ENCODE measurements at places on chromosomes 12 and 14. TPM values are rescaled to one million over a fixed set of nuclear protein-coding genes. Genes with fewer than 3 reads are reported as not detected.
A peak's percentile ranks its signal among the peaks of the same experiment; 100 is the strongest.

GRCh38 chr12:93429448-93429847 lies 12.3 kb downstream of the UBE2N start:
- H3K4me1 ChIP-seq, result peaks cover 11% of the 10 kb centered on the region
- no peaks in the 10 kb centered on the region for H3K36me3 ChIP-seq
- no peak for DNase-seq
- no peak overlapping the region for H3K27ac ChIP-seq

Gene CLEC2A
- not detected for polyA plus RNA-seq

Gene KRT86
- polyA plus RNA-seq, result 3.2 TPM

Gene TMEM52B
- 0.05 TPM for polyA plus RNA-seq

Gene DHRS2
- polyA plus RNA-seq, result not detected

Gene RAB21
- polyA plus RNA-seq, result 31.6 TPM

DNA sequence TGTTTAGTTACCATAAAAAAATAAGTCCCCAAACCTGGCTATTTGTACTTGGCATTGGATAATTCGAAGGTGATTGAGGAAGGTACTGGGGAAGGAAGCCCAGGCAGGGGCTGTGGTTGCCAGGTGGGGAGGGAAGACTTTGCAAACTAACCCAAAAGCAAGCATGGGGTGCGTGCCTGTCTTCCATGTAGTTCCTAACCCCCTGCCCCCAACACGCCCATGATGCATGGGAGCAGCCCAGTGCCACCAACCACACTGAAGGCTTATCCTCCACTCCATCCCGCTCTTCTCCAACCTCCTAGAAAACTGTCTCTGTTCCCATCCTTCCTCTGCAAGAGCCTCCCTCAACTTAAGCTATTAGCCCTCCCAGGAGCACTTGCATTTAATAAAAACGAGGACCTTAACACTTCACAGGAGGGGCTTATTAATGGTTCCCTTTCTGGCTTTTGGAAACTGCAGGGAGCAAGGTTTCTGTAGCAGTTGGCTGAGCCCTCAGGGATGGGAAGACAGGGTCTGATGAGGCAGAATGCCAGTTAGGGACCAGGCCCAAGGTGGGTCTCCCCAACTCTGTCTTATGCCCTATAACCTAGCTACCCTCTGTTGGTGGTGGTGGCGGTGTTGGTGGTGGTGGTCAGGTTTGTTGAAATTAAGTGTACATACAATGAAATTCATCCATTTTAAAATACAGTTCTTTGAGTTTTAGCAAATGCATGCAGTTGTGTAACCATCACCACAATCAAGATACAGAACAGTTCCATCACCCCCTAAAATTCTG lies 96.0 kb downstream of the ZFP36L1 start:
- H3K4me1 ChIP-seq, result no peaks in the 10 kb centered on the region
- no peaks in the 10 kb centered on the region for H3K36me3 ChIP-seq
- no peak overlapping the region for H3K27ac ChIP-seq
- H3K4me3 ChIP-seq, result no peak overlapping the region
- peak; percentile 37 for DNase-seq
- no peaks in the 10 kb centered on the region for H3K27me3 ChIP-seq

DNA sequence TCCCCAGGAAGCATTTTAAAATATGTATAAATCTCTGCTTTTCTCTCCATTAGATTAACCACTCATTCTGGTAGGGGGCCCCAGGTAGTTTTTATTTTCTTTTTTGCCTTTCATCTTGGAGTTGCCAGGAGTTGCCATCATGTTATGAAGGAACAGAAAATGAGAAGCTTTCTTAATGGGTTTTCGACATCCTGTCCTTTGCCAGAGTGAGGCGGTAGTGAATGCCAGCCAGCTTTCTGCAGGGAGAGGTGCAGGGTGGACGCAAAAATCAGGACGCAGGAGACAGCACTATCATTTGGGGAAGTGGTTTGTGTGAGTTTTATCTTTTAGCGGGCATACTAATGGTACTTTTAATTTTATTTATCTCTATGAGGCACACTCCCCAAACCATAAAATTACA lies 1.7 kb downstream of the RASSF8 start:
- no peak for DNase-seq
- no peaks in the 10 kb centered on the region for H3K4me1 ChIP-seq
- peak overlapping the region; percentile 84 for H3K4me3 ChIP-seq

Gene TOGARAM1
- 6.1 TPM for polyA plus RNA-seq

GRCh38 chr14:101098177-101098576 lies 194.7 kb upstream of the RTL1 start:
- no peaks in the 10 kb centered on the region for H3K4me1 ChIP-seq
- no peak overlapping the region for H3K4me3 ChIP-seq
- H3K27me3 ChIP-seq, result no peaks in the 10 kb centered on the region
- no peak for DNase-seq
- no peak overlapping the region for H3K27ac ChIP-seq
- H3K36me3 ChIP-seq, result no peaks in the 10 kb centered on the region

DNA sequence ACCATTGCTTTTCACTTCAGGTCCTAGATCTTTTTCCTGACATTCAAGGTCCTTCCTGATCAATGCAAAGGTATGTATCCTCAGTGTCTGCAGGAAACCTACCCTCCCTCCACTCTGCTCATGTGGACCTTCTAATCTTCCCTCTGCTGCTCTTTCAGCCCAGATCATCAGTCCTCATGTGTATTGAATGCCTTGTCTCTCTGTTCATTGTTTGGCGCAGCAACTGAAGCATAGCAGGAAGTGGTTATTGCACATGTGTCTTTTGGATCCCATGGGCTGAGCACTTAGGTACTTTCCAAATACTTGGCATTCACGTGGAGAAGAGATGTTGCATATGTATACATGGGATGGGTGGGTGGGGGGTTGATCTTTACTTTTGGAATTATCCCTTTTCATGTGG lies 4.3 kb upstream of the NIN start:
- H3K36me3 ChIP-seq, result no peaks in the 10 kb centered on the region
- no peaks in the 10 kb centered on the region for H3K27me3 ChIP-seq
- no peak for DNase-seq
- no peak overlapping the region for H3K27ac ChIP-seq
- H3K4me1 ChIP-seq, result no peaks in the 10 kb centered on the region
- no peak overlapping the region for H3K4me3 ChIP-seq

Gene DAAM1
- polyA plus RNA-seq, result 10.4 TPM

DNA sequence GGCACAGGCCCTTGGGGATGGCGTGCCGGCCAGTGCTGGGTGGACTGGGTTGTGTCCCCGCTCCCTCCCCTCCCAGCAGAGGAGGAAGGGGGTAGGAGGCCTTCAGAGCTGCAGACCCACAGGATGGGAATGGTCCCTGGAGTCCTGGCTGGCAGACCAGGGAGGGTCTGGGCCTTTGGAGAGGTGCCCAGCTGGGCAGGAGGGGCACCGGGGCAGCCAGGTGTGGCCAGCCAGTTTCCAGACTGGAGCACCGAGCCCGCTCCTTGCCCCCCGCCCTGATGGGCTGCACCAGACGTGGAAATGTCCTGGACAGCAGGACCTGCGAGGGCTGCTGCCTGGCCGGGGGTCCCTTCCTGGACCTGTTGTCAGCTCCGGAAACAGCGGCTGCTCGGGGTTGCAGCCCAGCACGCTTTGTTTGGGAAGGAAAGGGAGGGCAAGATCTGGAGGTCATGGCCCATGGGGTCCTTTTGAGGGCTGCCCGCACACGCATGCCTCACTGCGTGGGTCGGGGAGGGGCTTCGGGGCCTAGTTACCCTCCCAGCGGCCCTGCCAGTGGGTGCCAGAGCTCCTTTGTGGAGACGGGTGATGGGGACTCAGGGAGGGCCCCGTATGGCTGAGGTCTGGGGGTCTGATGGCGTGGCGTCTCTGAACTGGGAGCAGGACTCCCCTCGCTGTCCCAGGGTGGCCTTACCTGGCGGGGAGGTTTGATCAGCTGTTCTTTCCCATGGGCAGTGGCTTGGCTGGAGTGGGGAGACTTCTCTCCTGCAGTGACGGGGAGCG lies 9.1 kb downstream of the KIF26A start:
- H3K27me3 ChIP-seq, result no peaks in the 10 kb centered on the region
- H3K4me3 ChIP-seq, result no peak overlapping the region

Gene GNB3
- polyA plus RNA-seq, result 32.9 TPM

DNA sequence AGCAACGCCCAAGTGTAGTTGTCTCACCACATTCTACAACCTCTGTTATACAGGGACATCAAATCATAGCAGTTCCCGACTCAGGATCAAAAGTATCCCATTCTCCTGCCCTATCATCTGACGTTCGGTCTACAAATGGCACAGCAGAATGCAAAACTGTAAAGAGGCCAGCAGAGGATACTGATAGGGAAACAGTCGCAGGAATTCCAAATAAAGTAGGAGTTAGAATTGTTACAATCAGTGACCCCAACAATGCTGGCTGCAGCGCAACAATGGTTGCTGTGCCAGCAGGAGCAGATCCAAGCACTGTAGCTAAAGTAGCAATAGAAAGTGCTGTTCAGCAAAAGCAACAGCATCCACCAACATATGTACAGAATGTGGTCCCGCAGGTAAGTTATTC lies 123.0 kb downstream of the ARID2 start:
- no peak overlapping the region for H3K27ac ChIP-seq
- H3K36me3 ChIP-seq, result peaks cover 19% of the 10 kb centered on the region
- no peaks in the 10 kb centered on the region for H3K4me1 ChIP-seq

DNA sequence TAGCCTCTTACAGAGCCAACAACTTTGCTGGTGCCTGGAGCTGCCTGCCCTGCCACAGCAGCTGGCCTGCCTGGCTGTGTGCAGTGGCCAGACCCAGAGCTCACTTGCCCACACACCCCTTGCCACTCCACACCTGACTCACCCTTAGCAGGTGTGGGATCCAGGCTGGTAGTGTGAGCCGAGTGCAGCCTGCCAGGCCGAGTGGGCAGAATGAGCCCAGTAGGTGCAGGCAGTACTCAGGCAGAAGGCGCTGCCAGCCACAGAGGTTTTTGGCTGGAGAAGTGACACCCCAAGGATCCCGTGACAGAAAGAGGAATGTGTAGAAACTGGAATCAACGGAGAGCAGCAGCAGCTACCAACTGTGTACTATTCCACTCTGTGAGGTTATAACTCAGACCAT lies 29.8 kb upstream of the PYGL start:
- H3K36me3 ChIP-seq, result no peaks in the 10 kb centered on the region
- no peak overlapping the region for H3K27ac ChIP-seq
- H3K27me3 ChIP-seq, result no peaks in the 10 kb centered on the region
- H3K4me3 ChIP-seq, result no peak overlapping the region

GRCh38 chr12:42094277-42094676 lies 50.4 kb downstream of the GXYLT1 start:
- no peaks in the 10 kb centered on the region for H3K36me3 ChIP-seq
- no peak for DNase-seq
- H3K4me1 ChIP-seq, result no peaks in the 10 kb centered on the region
- H3K4me3 ChIP-seq, result no peak overlapping the region
- H3K27me3 ChIP-seq, result no peaks in the 10 kb centered on the region

DNA sequence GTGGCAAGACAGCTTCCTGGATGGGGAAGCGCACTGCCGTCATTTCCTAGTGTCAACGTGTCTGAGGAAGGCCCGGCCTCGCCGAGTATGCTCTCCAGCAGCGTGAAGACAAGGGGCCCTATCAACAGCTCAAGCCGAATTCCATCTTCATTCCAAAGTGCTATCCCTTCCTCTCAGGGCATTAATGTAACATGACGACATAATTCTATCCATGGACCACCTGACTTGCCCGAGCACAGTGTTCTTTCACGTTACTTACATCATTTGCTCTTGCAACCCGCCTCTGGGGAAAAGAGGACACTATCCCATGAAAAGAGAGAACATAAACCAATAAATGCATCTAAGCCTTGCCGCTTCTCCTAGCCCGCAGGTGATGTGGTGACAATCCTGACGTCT lies 22.9 kb downstream of the CCDC92 start:
- DNase-seq, result no peak
- H3K4me3 ChIP-seq, result no peak overlapping the region
- H3K36me3 ChIP-seq, result no peaks in the 10 kb centered on the region
- H3K27me3 ChIP-seq, result no peaks in the 10 kb centered on the region

DNA sequence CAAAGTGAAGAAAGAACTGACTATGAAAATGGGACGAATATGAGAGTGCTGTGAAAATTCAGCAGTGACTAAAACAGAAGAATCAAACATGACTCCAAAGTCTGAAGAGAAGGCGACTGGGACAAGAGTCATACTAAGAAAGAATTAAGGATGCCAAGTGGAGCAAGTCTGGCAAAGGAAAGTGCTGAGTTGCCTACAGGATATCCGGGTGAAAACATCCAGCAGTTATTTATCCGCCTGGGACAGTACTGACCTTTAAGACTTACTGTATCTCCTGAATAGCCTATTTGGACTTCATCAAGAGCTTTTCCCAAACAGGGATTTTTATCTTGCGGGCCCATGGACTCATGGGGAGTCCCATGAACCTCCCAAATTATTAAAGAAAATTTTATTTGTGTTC lies 41.1 kb downstream of the KICS2 start:
- DNase-seq, result no peak
- H3K27ac ChIP-seq, result peak overlapping the region; percentile 82
- no peaks in the 10 kb centered on the region for H3K36me3 ChIP-seq
- H3K4me3 ChIP-seq, result no peak overlapping the region
- peaks cover 7% of the 10 kb centered on the region for H3K4me1 ChIP-seq

- no peak for DNase-seq
- H3K4me1 ChIP-seq, result no peaks in the 10 kb centered on the region
- H3K4me3 ChIP-seq, result no peak overlapping the region
- no peaks in the 10 kb centered on the region for H3K36me3 ChIP-seq
- no peaks in the 10 kb centered on the region for H3K27me3 ChIP-seq
These were observed 64.1 kb downstream of the ANO4 start for GRCh38 chr12:100858656-100859055.

DNA sequence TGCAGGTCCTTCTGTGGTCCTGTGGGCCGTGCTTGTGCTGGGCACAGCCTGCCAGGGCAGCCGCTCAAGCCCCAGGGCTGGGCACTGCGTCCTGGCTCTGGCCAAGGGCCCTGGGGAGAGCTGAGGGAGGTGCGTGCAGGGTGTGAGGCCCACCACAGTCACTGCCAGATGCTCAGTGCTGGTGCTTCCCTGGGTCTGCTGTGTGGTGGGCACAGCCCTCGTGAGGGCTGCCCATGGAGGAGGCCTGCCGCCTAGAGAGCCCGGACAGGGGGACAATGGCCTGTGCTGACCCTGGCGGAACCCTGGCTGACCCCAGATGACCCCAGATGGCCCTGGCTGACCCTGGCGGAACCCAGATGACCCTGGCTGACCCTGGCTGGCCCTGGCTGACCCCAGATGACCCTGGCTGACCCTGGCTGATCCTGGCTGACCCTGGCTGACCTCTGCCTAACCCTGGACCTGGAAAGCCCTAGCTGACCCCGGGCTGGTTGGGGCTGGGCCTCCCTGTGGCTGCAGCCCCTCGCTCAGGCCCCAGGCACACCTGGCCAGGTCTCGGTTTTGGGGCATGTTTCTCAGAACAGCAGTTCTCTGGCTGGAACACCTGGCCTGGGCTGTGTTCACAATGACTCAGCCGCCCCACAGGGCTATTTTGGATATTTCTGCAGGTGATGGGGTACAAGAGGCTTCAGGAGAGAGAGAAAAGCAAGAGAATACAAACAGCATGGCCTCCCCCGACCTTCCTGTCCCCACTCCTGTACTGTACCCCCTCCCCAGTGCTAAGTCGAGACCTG lies 55.4 kb downstream of the TMEM121 start:
- H3K4me3 ChIP-seq, result no peak overlapping the region
- no peaks in the 10 kb centered on the region for H3K36me3 ChIP-seq
- DNase-seq, result peak; percentile 67
- no peak overlapping the region for H3K27ac ChIP-seq
- H3K27me3 ChIP-seq, result no peaks in the 10 kb centered on the region
- no peaks in the 10 kb centered on the region for H3K4me1 ChIP-seq

Measured in aorta (tissue), 5 donors.